Astrocyte (in vitro differentiated cells and primary cell): ENCODE measurements at places on chromosomes 16 and 17.

- DNase-seq = peak; percentile 29
- peaks cover 15% of the 10 kb centered on the region for H3K36me3 ChIP-seq
- H3K4me3 ChIP-seq = no peak overlapping the region
- no peaks in the 10 kb centered on the region for H3K4me1 ChIP-seq
Observed at GRCh38 chr16:53159781-53160436, 105.1 kb downstream of the CHD9 start.

- no peak overlapping the region for H3K4me3 ChIP-seq
- no peaks in the 10 kb centered on the region for H3K36me3 ChIP-seq
- H3K4me1 ChIP-seq = no peaks in the 10 kb centered on the region
- peaks cover 2% of the 10 kb centered on the region for H3K27me3 ChIP-seq
- no peak overlapping the region for H3K27ac ChIP-seq
Observed at GRCh38 chr16:68377667-68378393, 67.0 kb downstream of the PRMT7 start.

DNA sequence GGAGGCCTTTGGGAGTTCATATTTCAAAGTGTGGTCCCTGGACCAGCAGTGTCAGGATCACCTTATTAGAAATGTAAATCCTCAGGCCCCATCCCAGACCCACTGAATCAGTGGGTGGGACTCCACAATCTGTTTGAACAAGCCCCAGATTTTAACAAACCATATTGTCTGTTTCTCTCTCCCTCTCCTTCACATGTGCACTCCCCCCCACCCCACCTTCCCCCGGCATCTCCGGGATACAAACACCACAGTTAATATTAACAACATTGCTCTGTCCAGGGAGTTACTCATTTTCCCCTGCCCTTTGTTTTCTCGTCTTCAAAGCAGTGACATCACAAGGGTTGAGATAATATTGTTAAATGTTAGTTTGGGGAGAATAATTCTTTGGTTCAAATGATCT is 127.3 kb downstream of the KATNIP start:
- H3K36me3 ChIP-seq = peaks cover 4% of the 10 kb centered on the region
- H3K4me1 ChIP-seq = peaks cover 17% of the 10 kb centered on the region
- H3K4me3 ChIP-seq = peak overlapping the region; percentile 26
- no peaks in the 10 kb centered on the region for H3K27me3 ChIP-seq
- peak overlapping the region; percentile 84 for H3K27ac ChIP-seq

DNA sequence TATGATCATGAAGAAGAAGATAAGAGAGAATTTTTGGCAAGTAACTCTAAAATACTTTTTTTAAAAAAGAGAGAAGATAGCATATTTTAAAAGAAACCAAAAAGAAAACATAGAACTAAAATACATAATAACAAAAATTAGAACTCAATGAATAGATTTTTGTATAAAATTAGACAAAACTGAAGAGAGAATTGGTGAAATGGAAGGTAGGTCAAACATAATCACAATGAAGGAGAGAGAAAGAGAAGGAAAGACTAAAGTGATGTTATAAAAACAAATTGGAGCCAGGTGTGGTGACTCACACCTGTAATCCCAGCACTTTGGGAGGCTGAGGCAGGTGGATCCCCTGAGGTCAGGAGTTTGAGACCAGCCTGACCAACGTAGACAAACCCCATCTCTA is 211.5 kb downstream of the AXIN2 start:
- H3K4me1 ChIP-seq = peaks cover 11% of the 10 kb centered on the region
- DNase-seq = no peak
- H3K36me3 ChIP-seq = no peaks in the 10 kb centered on the region
- no peak overlapping the region for H3K4me3 ChIP-seq

- peaks cover 27% of the 10 kb centered on the region for H3K4me1 ChIP-seq
- peak overlapping the region; percentile 84 for H3K27ac ChIP-seq
- peak; percentile 90 for DNase-seq
- H3K4me3 ChIP-seq = peak overlapping the region; percentile 43
- peaks cover 1% of the 10 kb centered on the region for H3K27me3 ChIP-seq
Observed at GRCh38 chr17:43418441-43419374, 19.9 kb downstream of the ARL4D start.

- H3K36me3 ChIP-seq = no peaks in the 10 kb centered on the region
- H3K27me3 ChIP-seq = peaks cover 15% of the 10 kb centered on the region
- H3K4me1 ChIP-seq = peaks cover 11% of the 10 kb centered on the region
- no peak for DNase-seq
Observed at GRCh38 chr17:78131172-78132083, 857 bp downstream of the TMC8 start.

DNA sequence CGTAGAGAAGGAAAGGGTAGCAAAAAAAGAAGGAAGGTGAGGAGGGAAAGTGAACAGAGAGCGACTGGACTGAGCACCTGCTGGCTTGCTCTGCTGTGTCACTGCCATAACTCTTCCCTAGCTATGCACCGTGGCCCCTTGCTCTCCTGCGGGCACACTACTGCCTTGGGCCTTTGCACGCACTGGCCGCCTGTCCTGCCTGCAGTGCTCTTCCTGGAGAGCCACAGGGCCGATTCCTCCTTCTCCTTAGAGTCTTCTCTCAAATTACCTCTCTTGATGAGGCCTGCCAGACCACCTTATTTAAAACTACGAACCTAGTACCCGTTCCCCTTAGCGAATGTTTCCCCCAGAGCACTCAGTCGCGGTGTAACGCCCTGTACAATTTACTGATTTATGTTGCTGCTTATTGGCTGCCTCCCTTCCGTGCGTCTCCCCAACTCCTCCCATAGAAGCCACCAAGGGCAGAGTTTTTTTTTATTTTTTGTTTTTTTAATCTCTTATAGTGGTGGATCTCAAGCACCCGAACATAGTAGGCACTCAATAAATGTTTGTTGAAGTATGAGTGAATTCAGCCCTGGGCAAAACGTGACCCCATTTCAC is 70.3 kb downstream of the RAI1 start:
- peak overlapping the region; percentile 56 for H3K4me3 ChIP-seq
- H3K27me3 ChIP-seq = no peaks in the 10 kb centered on the region
- H3K4me1 ChIP-seq = peaks cover 35% of the 10 kb centered on the region
- H3K27ac ChIP-seq = peak overlapping the region; percentile 52
- no peaks in the 10 kb centered on the region for H3K36me3 ChIP-seq

DNA sequence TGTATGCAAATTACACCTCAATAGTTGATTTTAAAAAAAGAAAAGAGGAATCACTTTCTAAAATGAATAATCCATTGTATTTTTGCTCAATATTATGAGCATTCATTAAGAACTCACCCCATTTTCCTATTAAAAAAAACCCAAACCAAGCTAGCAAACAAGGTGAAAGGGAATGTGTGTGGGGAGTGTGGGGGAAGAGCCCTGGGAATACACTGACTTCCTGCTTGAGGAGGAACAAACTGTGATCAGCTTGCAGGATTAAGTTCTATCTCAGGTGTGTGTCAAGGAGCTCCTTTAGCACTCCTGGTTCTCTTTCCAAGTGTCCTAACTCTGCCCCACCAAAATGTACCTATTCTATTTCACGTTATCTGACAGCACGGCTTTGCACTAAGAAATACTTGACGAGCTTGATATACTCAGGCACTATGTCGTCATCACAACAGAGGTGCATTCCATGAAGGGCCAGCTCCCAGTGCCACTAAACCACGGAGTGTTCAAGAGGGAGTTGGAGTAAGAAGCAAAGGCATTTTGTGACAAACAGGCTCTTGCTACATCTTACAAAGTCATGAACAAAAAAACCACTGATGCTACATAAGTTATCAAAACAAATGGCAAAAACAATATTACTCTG is 73.2 kb downstream of the MYH10 start:
- H3K27me3 ChIP-seq = no peaks in the 10 kb centered on the region
- peak; percentile 13 for DNase-seq
- H3K4me3 ChIP-seq = no peak overlapping the region

DNA sequence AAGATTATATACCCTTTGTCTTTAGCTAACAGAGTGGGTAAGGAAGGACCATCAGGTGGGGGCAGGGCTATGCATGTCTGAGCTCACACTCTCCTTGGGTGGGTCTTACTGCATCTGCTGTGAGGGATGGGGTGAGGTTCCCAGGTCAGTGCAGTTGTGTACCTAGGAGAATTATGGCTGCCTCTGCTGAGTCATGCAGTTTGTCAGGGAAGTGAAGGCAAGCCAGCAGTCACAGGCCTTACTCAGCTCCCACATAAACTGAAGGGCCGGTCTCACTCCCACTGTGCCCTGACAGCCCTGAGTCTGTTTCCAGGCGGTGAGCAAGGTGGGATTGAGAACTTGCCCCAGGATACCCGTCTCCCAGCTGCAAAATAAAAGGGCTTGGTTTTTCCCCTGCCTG is 328.6 kb downstream of the MAP2K6 start:
- no peak overlapping the region for H3K27ac ChIP-seq
- no peaks in the 10 kb centered on the region for H3K4me1 ChIP-seq
- DNase-seq = no peak
- H3K36me3 ChIP-seq = no peaks in the 10 kb centered on the region
- H3K4me3 ChIP-seq = no peak overlapping the region
- no peaks in the 10 kb centered on the region for H3K27me3 ChIP-seq

DNA sequence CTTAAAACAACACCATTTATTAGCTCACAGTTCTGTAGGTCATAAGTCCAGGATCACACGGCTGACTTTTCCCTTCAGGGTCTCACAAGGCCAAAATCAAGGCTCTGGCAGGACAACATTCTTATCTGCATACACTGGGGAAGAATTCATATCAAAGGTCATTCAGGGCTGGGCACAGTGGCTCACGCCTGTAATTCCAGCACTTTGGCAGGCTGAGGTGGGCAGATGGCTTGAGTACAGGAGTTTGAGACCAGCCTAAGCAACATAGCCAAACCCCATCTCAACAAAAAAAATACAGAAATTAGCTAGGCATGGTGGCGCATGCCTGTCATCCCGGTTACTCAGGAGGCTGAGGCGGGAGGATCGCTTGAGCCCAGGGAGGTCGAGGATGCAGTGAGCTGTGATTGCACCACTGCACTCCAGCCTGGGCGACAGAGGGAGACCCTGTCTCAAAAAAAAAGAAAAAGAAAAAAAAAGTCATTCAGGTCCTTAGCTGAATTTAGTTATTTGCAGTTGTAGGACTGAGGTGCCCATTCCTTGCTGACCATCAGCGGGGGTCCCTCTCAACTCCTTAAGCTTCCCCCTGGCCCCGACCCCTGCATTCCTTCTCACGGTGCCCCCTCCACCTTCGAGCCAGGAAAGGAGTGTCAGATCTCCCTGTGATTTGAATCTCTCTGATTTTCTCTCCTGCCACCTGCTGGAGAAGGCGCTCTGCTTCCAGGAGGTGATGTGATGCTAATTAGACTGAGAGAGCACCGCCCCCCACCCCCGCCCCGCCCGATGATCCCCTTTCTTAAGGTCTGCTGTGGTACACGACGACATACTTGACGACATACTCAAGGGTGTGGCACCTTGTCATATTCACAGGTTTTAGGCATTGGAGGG is 91.8 kb upstream of the CLEC18A start:
- H3K27ac ChIP-seq = no peak overlapping the region
- H3K27me3 ChIP-seq = no peaks in the 10 kb centered on the region
- H3K4me1 ChIP-seq = no peaks in the 10 kb centered on the region
- DNase-seq = no peak
- no peak overlapping the region for H3K4me3 ChIP-seq
- H3K36me3 ChIP-seq = no peaks in the 10 kb centered on the region

DNA sequence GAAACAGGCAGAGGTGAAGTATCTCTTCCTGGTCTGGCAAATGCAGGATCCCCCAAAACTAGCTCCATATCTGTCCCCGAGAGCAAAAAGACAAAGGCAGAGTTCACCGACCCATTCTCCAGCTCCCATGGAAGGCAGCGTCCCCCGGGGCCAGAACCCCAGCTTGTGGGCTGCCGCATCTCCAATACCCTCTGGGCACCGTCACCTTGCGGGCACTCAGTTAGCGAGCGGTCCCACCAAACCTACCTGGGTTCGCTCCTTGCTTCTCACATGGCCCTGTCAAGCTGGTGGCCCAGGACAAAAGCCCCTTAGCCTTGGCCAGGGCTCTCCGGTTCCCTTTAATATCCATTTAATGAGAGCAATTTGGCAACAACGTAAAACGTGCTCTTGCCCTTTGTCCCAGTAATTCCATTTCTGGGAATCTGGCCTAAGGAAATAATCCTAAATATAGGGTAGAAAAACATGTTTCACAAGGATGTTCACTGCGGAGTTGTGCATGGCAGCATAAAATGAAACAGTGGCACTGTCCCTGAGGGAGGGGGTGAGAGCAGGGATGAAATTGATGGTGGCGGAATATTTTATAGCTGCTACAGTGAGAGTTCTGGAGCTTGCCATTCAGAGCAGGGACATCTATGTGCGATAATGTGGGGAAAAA is 157.1 kb downstream of the CMIP start:
- no peaks in the 10 kb centered on the region for H3K27me3 ChIP-seq
- no peak for DNase-seq
- H3K4me1 ChIP-seq = peaks cover 36% of the 10 kb centered on the region
- H3K4me3 ChIP-seq = no peak overlapping the region

DNA sequence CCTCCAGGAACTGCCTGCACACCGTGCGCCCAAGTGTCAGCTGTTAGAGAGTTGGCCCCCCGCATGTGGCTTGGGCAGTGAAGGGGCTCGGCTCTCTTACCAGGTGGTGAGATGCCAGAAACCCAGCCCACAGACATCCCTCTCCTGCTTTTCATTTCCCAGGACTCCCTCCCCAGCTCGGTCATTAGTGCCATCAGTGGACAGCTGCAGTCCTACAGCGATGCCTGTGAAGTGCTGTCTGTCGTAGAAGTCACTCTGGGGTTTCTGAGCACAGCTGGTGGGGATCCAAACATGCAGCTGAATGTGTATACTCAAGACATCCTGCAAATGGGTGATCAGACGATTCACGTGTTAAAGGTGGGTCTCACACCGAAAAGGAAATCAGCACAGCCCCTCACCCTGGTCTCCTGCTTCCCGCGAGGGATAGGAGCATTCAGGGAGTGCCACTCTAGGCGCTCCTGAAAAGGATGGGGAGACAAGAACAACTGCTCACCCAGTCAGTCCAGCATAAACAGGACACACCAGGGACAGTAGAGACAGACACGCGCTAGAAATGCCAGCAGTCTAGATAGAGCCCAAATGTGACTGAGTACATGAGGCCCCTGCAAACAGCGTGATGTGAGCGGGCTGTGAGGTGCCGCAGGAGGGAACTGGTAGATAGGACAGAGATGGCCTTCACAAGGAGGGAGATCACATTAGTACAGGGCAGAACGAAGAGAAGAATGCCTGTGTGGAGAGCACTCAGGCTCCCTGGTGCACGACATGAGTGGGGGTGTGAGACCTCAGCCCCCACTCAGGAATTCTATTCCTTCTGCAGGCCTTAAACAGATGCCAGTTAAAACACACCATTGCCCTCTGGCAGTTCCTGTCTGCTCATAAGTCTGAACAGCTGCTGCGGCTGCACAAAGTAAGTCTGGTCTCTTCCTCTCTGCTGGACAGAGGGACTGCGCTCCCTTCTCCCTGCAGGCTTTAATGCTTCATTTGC is 25.7 kb upstream of the ENDOV start:
- H3K27ac ChIP-seq = no peak overlapping the region
- H3K27me3 ChIP-seq = no peaks in the 10 kb centered on the region
- H3K4me3 ChIP-seq = no peak overlapping the region

GRCh38 chr16:2535625-2536013 is 2.2 kb upstream of the PDPK1 start:
- H3K27me3 ChIP-seq = no peaks in the 10 kb centered on the region
- H3K36me3 ChIP-seq = no peaks in the 10 kb centered on the region
- peak; percentile 64 for DNase-seq
